ENCODE measurements at places on chromosomes 4 and X. TPM values are rescaled to one million over a fixed set of nuclear protein-coding genes. Genes with fewer than 3 reads are reported as not detected.

Gene CYTL1
- total RNA-seq = not detected

Gene SLC34A2
- total RNA-seq = not detected

Gene GAB3
- 0.11 TPM for total RNA-seq

Gene MND1
- total RNA-seq = 17.0 TPM

Gene NAP1L3
- not detected for total RNA-seq

Gene ARMCX4
- 0.94 TPM for total RNA-seq

Gene SLITRK2
- not detected for total RNA-seq

Gene NOX1
- not detected for total RNA-seq

Gene RAB40AL
- total RNA-seq = 0.08 TPM

Gene PRIMPOL
- 14.4 TPM for total RNA-seq

Gene NPNT
- 0.62 TPM for total RNA-seq

Gene C4orf50
- total RNA-seq = not detected

Gene PHF8
- 6.8 TPM for total RNA-seq

Gene FAM3A
- 50.1 TPM for total RNA-seq

Gene ADAM29
- not detected for total RNA-seq

Gene ARAP2
- total RNA-seq = 5.2 TPM

Gene RS1
- total RNA-seq = not detected

Gene ZNF185
- total RNA-seq = 25.1 TPM

Gene DCAF12L2
- total RNA-seq = not detected

Gene SLC9B1
- 0.08 TPM for total RNA-seq

Gene IL15
- total RNA-seq = 0.15 TPM

Gene PLXNA3
- total RNA-seq = 10.8 TPM

Gene EGFL6
- total RNA-seq = not detected

Gene UGT8
- 0.61 TPM for total RNA-seq

Gene MAGEA12
- total RNA-seq = not detected

Gene ERVMER34-1
- 4.8 TPM for total RNA-seq

Gene DYNLT3
- 22.8 TPM for total RNA-seq

Gene TLR7
- total RNA-seq = not detected

Gene FAM9C
- not detected for total RNA-seq

Gene ART3
- total RNA-seq = 0.31 TPM

Gene MAGEA8
- total RNA-seq = not detected

Gene IL13RA2
- 6.2 TPM for total RNA-seq

Gene MAGEA3
- not detected for total RNA-seq

Gene ZNF674
- total RNA-seq = 2.7 TPM

Gene MGARP
- 0.08 TPM for total RNA-seq

Gene LEF1
- total RNA-seq = 3.3 TPM

Gene GRIA2
- total RNA-seq = not detected

Gene GPR82
- not detected for total RNA-seq

Gene PGAM4
- not detected for total RNA-seq

Gene FGG
- total RNA-seq = not detected

Gene GPM6B
- 0.19 TPM for total RNA-seq

Gene TCEAL7
- 7.6 TPM for total RNA-seq

Gene SULT1B1
- not detected for total RNA-seq

Gene PAGE2
- not detected for total RNA-seq

Gene C4orf36
- total RNA-seq = 6.0 TPM

Gene CPZ
- total RNA-seq = not detected

Gene PNMA5
- not detected for total RNA-seq

Gene CNKSR2
- 0.27 TPM for total RNA-seq

Gene ACOT9
- total RNA-seq = 63.7 TPM

Gene TTC29
- total RNA-seq = not detected

Gene FGF5
- 2.1 TPM for total RNA-seq

Gene MGAT4D
- not detected for total RNA-seq

Gene SUPT20HL2
- not detected for total RNA-seq

Gene SPANXA1
- total RNA-seq = not detected

Gene RAB40A
- total RNA-seq = not detected

Gene REST
- total RNA-seq = 18.8 TPM

Gene EREG
- total RNA-seq = 77.0 TPM

Gene TRIM60
- total RNA-seq = not detected

Gene CHIC2
- 47.2 TPM for total RNA-seq

Measured in hair follicular keratinocyte (primary cell).